Activated CD4-positive, alpha-beta T cell treated with anti-CD3 and anti-CD28 coated beads, Interleukin-2, amount 50 U/mL, for 16 hours (primary cell): ENCODE measurements at places on chromosomes 4 and X.

- no peak for DNase-seq
These were observed 168.9 kb downstream of the CBR4 start for GRCh38 chr4:168841000-168841671.

DNA sequence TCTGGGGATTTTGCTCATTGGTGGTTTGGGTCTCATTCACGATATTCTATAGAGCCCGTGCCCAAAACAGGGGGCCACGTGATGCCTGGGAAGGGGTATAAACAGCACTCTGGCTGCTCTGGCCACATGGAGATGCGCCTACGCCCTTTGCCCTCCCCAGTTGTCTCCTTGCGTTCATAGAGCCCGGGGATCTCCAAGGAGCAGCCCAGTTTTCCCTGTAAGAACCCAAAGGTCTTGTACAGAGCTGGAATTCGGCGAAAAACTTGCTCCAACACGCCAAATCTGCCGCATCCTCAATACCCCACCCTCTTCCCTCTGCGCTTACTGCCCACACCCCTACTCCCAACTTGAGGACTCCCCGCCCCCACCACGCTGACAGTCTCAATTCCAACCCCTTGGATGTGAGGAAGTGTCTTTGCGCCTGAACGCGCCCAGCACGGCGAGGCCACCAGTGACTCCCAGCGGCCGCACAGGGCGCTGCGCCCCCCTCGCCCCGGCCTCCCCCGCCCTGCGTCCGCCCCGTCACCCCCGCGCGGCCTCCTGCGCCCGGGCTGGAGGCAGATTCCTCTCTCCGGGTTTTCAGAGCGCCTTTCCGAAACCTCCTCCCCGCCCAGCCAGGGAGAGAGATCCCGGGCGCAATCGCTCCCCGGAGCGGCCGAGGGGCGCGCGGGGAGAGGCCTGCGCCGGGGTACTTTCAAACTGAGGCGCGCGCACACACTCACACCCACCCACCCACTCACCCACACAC lies at the start of gene NHS:
Gene NHS, plus strand, starts transcription at position 582 of the 748 bp plus-strand sequence. CDS start 558 bp downstream, outside the sequence.
- DNase-seq: no peak

- peak; percentile 68 for DNase-seq
These were observed 8.3 kb upstream of the CD40LG start for GRCh38 chrX:136639506-136640176.

- DNase-seq: no peak
These were observed 52.7 kb downstream of the PSAPL1 start for GRCh38 chr4:7381890-7382633.

- DNase-seq: no peak
These were observed 41.4 kb downstream of the DCAF12L2 start for GRCh38 chrX:126124721-126125120.

DNA sequence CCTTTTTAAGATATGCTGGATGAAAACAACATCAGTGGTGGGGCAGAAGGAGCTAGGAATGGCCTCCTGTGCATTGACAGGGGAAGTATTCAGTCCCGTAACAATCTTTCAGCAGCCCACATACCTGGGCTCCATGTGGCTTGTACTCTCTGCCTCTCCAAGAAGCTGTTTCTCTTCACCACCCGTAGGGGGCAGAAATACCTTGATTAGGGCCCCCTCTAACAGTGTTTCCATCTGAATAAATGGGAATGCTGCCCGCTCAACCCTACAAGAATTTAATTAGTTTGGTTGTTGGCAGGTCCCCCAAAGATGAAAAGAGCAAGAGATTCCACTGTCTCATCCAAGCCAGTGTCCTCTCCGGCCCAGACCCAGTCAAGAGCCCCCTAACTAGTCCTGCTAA lies 155.2 kb downstream of the SMIM20 start:
- DNase-seq: peak; percentile 35

- no peak for DNase-seq
These were observed 410 bp downstream of the GNL3L start for GRCh38 chrX:54530357-54530900.

GRCh38 chr4:106041294-106042002 lies 146.2 kb downstream of the NPNT start:
- no peak for DNase-seq

- DNase-seq: no peak
These were observed 620.8 kb upstream of the ADGRL3 start for GRCh38 chr4:60579335-60579734.
